ENCODE measurements at places on chromosomes 5 and 9.

DNA sequence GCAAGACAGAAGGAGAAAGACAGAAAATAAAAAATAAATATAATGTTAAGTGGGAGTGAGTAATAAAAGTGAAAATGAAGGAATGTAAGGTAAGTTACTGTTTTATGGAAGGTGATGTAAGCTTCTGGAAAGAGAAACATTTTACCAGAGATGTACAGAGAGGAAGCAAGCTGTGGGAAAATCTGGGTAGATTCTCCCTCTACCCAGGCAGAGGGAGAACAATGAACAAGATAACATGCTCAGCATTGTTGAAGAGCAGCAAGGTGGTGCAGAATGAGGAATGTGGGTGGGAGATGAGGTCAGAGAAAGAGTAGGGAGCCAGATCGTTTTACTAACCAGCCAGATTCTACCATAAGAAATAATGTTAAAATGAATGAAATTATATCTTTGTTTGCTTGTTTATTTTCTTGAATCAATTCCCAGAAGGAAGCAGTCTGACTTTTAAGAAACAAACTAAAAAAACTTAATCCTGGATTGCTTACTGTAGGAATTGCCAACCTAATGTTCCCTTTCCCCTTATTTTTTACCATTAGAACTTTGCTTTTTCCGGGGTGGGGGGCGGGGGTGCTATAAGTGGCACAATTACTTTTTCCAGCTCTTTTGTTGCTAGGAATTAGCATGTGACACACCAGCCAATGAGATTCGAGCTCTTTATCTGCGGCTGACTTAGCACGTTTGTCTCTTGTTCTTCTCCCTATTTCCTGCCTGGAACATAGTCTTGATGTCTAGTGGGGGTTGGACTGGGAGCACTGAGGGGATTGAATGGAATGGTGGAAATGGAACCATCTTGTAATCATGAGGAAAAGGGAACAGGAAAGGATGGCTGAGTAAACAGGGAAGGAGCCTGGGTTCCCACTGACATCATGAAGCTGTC is 356.7 kb downstream of the TMEM167A start:
- DNase-seq, result no peak

GRCh38 chr5:25488119-25488518 is 843.3 kb upstream of the CDH10 start:
- DNase-seq, result no peak

- DNase-seq, result peak; percentile 20
Observed at GRCh38 chr5:173573126-173573960, 43.1 kb downstream of the BOD1 start.

- no peak for DNase-seq
Observed at GRCh38 chr5:88829775-88830174, 53.2 kb downstream of the MEF2C start.

DNA sequence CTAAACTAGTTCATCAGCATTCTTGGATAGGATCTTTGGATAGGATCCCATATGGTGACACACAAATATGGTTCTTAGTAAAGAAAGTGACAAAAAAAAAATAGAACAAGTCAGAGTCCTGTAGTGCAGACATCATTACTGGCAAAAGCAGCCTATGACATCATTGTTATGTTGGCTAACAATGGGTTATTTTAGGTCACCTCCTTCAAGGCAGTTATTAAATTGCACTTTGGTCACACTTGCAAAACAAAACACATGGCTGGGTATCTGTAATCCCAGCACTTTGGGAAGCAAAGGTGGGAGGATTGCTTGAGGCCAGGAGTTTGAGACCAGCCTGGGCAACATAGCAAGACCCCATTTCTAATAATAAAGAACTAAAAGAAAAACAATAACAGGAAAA is 185.9 kb downstream of the KIAA0825 start:
- no peak for DNase-seq

GRCh38 chr9:91248707-91249106 is 113.0 kb downstream of the AUH start:
- no peak for DNase-seq

GRCh38 chr9:129597355-129598088 is 23.4 kb downstream of the C9orf50 start:
- DNase-seq, result peak; percentile 26

GRCh38 chr9:91033797-91034196 is 232.2 kb downstream of the SYK start:
- DNase-seq, result peak; percentile 41

- DNase-seq, result no peak
Observed at GRCh38 chr5:117332341-117332740, 757.7 kb upstream of the SEMA6A start.

DNA sequence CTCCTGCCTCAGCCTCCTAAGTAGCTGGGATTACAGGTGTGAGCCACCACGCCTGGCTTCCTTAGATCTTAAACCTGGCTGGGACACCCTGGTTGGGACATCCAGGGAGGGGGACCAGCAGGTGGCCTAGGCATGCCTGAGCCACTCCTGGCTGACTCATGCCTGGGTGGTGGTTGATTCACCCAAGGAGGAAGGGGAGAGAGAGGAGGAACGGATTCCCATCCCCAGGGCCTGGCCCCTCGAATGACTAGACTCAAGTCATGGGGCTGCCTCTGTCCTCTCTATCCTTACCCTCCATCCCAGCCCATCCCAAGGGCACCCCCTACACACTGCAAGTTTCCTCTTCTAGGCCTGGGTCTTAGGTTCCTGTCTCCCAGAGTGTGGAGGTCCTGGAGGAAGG is 12.7 kb downstream of the EEIG1 start:
- no peak for DNase-seq

GRCh38 chr5:145841299-145841698 is 6.2 kb upstream of the PRELID2 start:
- no peak for DNase-seq

- no peak for DNase-seq
Observed at GRCh38 chr5:136064510-136064909, 35.7 kb downstream of the TGFBI start.

- no peak for DNase-seq
Observed at GRCh38 chr9:124036578-124036977, 25.0 kb downstream of the LHX2 start.

DNA sequence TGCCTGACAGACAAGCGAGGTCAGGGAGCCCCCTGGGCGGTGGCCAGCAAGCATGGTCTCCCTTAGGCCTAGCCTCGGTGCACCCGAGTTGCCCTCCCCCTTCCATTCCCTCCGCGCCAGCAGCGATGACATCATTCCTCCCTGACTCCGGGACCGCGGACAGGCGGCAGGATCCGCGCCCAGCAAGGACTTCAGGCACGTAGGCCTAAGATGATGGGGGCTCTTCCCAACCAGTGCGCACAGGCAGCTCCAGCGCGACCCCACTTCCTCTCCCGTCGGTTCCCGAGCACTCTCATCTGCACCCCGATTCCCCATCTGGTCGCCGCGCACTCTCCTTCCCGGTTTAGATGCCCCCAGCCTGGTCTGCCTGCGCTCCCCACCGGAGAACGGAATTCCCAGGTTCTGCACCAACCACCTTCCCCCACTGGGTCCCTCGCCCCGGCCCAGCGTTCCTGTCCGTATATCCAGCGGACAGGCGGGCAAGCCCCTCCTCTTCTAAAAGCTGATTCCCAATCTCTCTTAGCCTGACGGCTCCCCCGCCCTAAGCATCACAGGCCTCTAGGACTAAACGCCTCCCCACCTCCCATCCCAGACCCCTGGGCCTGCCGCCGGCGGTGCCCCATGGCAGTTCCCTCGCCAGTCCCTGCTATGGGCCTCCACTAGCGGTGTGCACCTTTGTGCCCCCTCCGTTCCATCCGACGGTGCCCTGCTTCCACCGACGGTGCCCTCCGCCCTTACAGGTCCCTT is 931 bp downstream of the FAM219A start:
- DNase-seq, result no peak

GRCh38 chr9:94002316-94003140 is 47.4 kb upstream of the BARX1 start:
- no peak for DNase-seq

GRCh38 chr9:10172476-10172875 is 440.3 kb downstream of the PTPRD start:
- DNase-seq, result no peak

- no peak for DNase-seq
Observed at GRCh38 chr5:68408345-68408871, 192.9 kb downstream of the PIK3R1 start.

DNA sequence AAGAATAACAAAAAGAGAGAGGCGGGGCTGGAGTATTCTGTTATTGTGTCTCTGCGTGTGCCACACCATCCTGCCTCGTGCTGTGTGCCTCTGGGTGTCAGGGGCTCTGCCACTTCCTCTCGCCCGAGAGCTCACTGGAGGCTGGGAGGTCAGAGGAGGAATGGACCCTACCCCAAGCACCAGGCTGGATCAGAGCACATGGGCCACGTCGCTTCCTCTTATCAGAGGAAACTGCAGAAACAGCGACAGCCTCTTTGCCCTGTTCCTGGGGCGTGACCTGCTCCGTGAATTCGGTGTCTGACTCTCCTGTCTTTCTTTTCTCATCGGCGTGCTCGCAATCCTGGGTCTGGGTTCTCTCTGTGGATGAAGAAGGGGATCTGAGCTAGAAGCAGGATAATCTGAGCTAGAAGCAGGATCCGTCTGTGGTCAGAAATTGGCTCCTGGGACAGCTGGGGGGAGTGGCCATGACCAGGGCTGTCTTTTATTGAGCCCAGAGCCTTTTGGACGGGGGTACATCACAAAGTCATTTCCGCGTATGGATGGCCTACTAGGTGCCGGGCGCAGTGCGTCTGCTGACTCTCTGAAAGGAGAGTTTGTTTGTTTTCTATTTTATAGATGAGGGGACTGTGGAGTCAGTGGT is 150.3 kb upstream of the COL5A1 start:
- no peak for DNase-seq

DNA sequence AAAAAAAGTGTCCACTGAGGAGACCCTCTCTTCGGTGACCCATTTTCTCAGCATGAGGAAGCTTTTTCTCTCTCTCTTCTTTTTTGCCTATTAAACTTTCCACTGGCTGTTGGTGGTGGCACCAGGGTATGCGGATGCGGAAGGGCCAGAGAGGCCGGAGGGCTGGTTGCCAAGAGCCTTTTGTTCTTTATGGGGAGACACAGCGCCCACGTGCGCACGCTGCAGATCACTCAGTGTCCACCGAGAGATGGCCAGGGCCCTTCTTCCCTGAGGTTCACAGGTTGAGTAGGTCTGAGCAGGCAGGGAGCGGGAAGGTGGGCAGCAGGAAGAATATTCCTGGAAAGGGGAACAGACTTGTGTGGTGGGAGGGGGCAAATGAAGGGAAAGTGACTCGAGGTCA is 69.1 kb downstream of the STK10 start:
- no peak for DNase-seq

DNA sequence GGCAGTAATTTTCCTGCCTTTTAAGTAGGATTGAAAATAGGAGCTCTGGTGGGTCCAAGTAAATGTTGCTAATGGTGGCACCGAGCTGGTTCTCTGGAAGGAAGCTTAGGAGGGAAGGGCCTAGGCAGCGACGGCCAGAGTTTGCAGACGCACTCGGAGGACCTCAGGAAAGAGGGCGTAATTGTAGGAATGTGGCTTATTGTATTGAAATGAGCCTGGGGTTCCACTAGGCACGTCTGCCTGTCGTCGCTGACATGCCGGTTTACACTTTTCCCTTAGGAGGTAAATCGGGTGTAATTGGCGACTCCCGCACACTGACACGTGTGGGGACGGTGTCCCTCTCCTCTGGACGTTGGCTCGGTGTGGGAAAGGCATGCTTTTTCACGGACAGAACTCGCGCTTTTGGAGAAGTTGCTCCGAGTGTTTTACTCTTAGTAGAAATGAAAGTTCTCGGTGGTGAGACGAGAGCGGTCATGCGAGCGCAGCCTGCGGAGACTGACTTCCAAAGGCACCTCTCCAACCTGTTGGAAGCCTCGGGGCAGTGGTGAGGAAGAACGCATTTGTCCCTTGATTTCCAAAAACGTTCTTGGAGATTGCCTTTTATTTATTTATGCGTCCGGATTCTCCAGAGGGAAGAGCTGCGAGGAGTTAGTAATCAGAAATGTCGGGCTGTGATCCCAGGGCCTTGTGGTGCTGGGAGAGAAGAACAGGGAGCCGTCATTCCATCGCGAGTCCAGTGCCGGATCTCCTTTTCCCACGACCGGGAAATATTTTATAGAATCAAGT is 1.3 kb downstream of the NR4A3 start:
- no peak for DNase-seq

DNA sequence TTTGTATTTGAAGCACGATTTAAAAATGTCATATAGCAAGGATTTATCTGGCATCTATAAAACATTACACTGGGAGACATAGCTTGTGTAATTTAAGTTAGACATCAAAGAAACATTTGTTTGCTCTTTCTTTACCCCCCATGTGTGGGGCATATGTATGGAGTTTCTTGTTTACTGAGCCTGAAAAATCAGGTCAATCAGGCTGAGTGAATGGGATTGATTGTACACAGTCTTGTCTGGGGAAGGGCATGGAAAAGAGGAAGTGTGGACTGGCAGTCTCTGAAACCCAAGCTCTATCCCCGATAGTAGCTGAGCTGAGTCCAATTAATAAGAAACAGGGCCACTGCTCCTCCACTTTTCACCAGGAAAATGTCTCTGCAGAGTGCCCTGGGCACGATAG is 49.4 kb downstream of the SLC46A2 start:
- no peak for DNase-seq

DNA sequence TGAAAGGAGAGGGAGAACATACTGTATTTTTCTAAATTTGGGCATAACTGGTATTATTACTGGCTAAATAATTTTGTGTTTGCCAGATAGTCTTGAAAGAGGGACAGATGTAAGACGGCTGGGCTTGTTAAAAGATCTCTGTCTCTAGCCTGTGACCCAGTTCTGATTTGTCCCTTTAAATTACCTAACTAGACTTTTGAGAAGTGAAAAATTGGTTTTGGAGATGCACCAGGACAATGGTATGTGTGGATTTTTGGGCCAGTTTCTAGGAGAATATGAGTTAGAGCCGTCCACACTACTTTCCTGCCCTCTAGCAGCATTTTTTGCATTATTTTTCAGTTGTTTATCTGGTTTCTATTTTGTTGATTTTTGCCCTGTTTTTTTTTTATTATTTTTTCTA is 33.5 kb downstream of the LNPEP start:
- no peak for DNase-seq

- DNase-seq, result no peak
Observed at GRCh38 chr5:78005021-78005785, 229.1 kb upstream of the TBCA start.

DNA sequence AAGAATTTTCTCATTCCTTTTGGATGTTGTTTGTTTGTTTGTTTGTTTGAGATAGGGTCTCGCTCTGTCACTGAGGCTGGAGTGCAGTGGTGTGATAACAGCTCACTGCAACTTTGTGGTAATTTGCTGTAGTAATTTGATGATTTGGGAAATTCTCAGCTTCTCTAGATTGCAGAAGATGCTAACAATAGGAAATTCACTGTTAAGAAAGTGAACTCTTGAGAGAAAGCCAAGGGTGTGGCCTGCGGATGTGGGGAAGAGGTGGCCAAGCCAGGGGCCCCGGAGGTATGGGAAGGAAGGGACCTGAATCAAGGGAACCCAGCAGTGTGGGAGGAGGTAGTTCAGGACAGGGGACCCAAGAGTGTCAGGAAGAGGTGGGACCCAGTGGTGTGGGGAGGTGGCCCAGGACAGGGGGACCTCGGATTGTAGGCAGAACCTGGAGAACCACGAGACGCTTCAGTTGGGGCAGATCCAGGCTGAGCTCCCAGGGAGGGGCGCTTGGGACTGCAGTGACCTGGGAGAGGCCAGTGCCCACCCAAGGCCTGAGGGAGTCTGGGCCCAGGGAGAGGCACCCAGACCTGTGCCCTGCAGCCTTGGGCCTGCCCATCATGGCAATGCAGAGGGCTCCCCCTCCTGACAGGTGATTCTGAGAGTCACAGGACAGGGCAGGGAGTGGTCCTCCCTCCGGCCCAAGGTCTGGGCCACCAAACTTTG is 5.6 kb upstream of the LCN2 start:
- DNase-seq, result no peak
